Dermis blood vessel endothelial cell (primary cell): ENCODE measurements at places on chromosomes 4 and X. TPM values are rescaled to one million over a fixed set of nuclear protein-coding genes. Genes with fewer than 3 reads are reported as not detected.

GRCh38 chrX:145464650-145465049 lies 217.3 kb downstream of the SPANXN1 start:
- DNase-seq = no peak

GAB3 gene
- 12.1 and 14.1 TPM in 2 replicates for total RNA-seq

PPP2R2C gene
- 0.34 and 0.70 TPM in 2 replicates for total RNA-seq

TBC1D8B gene
- 4.6 and 7.9 TPM in 2 replicates for total RNA-seq

RAB40AL gene
- total RNA-seq = 0.14 TPM in 1 of 2 replicates, not detected in the other

DNA sequence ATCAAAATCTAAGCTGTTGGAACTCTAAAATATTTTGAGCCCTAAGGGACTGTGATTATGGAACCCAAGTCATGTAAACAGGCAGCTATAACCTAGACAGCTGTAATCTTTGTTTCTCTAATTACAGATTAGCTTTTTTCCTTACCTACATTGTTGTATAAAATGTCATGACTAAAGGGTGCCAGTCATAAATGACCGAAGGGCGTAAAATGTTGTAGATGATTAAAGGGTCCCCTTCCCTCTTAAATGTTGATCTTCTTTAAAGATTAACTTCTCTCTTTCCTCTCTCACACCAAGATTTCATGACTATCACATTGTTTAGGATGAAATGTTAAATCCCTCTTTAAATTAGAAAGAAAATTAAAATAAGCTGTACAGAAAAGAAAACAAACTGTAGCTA lies 659.4 kb upstream of the NR3C2 start:
- no peak for DNase-seq

DNA sequence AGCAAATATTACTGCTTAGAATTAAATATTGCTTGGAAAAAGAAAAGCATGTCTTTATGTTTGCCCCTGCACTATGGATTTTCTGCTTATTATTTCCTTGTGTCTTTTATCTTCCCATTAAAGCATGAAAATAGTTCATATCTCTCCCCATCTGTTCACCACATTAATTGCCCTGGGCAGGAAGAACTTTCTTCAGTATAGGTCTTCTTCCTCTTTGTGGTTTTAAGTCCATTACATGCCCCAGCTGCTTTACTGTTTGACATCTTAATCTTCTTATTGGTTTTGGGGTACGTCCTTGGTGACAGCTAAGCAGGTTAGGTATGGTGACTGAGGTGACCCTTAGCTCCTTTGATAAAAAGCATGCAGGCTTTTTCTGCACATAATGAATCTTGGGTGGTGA lies 157.3 kb downstream of the AASDH start:
- DNase-seq = no peak

DNA sequence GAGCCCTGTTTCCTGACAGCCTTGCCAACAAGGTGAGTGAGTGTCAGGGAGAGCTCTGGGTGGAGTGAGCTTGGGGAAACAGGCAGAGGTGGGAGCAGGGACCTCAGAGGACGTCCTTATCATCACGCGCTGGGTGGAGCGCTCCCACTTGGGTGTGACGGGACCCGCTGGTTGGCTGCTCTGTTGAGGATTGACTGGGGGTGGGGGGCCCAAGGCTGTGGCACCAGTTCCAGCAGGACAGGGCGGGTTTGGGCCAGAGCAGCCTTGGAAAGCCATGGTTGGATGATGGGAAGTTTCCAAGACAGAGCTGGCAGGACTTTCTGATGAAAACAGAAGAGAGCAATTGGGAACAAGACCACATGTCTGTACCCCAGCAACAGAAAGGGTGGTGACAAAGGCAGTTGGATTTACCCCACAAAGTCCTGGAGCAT lies 3.0 kb upstream of the PCGF3 start:
- DNase-seq = no peak
